ENCODE measurements at places on chromosomes 3 and 15.

GRCh38 chr3:197888511-197888910 is 61.5 kb upstream of the RPL35A start:
- no peak for DNase-seq

DNA sequence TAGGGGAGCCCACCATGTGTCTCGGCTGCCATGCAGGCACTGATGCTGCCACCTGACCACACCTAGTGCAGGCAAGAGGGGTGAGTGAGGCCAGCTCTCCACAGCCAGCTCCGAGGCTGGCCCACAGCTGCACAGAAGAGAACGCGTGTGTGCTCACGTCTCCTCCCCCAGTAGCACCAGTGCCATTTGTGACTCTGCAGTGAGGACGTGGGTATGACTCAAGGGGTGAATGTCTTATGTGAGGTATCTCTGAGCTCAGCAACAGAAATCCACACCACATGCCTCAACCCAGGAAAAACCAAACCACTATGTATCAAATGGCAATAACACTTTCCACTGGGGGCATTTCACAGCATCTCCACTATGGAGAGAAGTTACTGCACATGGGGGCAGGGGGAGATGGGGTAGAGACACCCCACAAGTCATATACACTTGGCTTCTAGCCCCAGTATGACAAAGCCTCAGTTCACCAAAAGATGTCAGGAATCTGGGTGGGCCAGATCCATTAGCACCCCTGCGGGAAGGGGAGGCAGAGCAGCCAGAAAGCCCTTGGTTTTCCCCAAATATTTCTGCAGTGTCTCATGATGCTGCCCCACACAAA is 87.6 kb downstream of the LRIG1 start:
- DNase-seq = no peak

DNA sequence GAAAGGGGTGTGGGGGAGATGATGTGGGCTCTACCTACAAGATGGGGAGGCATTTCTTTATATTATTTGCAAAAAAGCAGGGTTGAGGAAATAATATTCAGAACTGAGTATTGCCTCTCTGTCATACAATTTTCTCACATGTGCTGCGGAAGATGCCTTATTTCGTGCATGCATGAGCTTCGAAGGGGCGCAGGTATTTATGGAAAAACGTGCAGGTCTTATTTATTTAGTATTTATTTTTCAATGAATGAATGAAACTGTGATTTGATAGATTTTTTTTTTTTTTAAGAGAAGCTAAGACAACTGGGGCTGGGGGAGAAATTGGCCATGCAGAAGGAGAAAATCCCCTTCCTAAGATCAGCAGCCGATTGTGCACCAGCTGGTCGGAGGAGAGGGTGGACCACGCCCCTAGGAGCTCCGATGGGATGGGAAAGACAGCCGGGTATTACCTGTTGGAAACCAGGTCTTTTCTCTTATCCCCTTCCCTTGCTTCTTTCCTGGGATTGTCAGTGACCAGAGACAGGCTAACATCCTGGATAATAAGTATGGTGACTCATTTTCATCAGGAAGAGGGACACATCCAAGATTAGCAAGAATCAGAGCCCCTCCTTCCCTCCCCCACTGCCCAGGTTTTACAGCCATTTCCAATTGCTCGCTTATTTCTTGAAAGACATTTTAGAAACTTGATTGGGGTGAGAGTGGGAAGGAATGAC is 875 bp downstream of the GAP43 start:
- no peak for DNase-seq

GRCh38 chr3:167491621-167492020 is 17.8 kb upstream of the SERPINI2 start:
- DNase-seq = no peak

- no peak for DNase-seq
These were observed 29.9 kb downstream of the CHSY1 start for GRCh38 chr15:101221902-101222301.

- no peak for DNase-seq
These were observed 41.5 kb upstream of the ATP2B2 start for GRCh38 chr3:10546820-10547263.

GRCh38 chr3:165194511-165195240 is 1.5 kb downstream of the SLITRK3 start:
- no peak for DNase-seq

GRCh38 chr15:72850833-72851232 is 67.3 kb upstream of the ADPGK start:
- DNase-seq = no peak
